ENCODE measurements at places on chromosomes 12 and 14.
A peak's percentile ranks its signal among the peaks of the same experiment; 100 is the strongest.

DNA sequence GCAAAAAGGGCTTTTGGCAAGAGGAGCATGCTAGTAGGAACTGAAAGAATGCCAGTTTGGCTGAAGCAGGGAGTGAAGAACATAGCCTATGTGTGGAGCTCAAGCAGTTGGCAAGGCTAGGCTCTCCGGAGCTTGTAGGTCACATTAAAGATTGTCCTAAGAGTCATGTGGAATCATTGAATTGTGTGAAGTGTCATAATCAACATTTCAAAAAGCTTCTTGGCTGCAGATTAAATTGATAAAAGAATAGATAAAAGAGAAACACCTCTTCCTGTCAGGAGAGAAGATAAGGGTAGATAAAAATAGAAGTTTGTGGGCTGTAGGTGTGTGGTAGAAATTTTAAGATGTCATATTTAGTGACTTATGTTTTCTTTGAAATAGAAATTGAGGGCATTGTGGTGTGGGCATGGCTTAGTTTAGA lies 36.1 kb downstream of the CPSF6 start:
- peak; percentile 73 for DNase-seq

- DNase-seq = no peak
These were observed 729.7 kb downstream of the BCL11B start for GRCh38 chr14:98542316-98542715.

GRCh38 chr14:32225378-32225920 lies 22.4 kb upstream of the RNU6-8 start:
- DNase-seq = no peak

- DNase-seq = peak; percentile 33
These were observed 35.7 kb downstream of the MRPL42 start for GRCh38 chr12:93502802-93503623.

- no peak for DNase-seq
These were observed 45.1 kb upstream of the PNMA1 start for GRCh38 chr14:73759183-73759713.

- no peak for DNase-seq
These were observed 148.1 kb upstream of the CRY1 start for GRCh38 chr12:107241411-107241810.

- DNase-seq = peak; percentile 92
These were observed 10.7 kb downstream of the CREBL2 start for GRCh38 chr12:12622418-12622817.

- DNase-seq = no peak
These were observed 103.1 kb downstream of the ESR2 start for GRCh38 chr14:64190974-64191502.

- DNase-seq = no peak
These were observed 87.4 kb downstream of the LRRK2 start for GRCh38 chr12:40312196-40312595.

DNA sequence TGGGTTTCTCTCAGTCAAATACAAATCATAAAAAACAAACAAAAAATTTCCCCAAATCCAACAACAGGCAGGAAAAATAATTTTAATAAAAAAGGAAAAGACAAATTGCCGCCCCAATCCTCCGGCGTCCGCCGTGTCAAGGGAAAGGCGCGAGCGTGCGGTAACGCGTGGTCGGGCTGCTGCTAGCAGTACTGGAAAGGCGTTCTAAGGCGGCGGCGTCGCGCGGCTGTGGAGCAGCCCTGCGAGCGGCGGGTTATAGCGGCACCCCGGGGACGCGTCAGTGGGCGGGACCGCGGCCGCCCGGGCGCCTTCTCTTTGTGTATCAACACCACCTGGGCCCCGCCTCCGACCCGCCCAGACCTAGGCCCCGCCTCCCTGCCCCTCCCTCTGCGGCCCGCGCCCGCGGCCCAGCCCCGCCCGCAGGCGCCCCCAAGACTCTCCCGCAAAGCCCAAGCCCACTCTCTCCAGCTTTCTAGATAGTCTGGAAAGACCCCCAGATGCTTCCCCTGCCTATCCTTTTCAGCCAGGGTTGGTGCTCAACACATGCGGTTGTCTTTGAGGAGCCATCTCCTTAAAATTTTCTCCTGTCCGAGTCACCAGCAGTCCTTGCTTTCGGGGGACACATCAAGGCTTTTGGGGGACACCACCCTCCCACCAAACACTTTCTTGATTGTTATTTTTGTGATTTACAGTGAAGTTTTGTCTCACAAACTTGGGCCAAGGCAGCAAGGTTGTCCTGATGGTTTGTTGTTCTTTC lies at the start of gene SLC38A2:
SLC38A2 (minus strand) TSS at position 230 of the 757 bp plus-strand sequence. CDS start 1,480 bp downstream, outside the sequence.
- DNase-seq = peak; percentile 87

GRCh38 chr12:123996581-123996980 lies 23.6 kb downstream of the ZNF664 start:
- DNase-seq = no peak

DNA sequence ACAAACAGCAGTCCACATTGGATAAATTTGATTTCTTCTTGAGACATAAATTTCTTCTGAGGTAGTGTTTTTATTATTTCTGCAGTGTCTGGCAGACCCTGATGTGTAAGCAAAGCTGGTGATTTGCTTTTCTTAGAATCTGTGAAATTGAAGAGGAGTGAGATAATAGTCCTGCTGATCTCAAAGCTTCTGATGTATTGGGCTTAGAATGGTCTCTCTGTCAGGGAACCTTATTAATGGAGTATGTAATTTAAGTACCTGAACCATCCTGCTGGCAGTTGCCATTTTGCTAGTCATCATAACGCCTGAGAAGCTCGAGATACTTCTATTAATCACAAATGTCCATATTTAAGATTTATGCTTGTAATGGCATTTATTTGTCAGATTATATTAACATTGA lies 464.5 kb upstream of the PRICKLE1 start:
- DNase-seq = no peak

DNA sequence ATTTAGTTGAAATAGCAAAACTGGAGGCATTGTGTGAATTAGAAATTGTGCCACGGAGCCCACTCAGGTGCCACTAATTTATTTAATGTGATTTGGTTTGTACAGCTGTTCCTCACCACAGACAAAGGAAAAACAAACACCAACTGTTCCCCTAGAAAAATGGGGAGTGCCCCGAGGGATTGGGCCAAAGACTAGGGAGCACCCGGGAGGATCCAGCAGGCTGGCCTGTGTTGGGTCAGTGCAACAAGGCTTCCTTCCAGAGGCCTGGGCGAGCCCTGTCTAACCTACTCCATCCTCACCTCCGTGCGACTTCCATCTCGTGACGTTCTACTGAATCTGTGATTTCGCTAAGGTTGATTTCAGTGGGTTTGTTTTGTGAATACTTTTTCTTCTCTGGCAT lies 206.2 kb downstream of the CHST11 start:
- no peak for DNase-seq

- DNase-seq = no peak
These were observed 266.3 kb upstream of the PRKD1 start for GRCh38 chr14:30193845-30194501.

DNA sequence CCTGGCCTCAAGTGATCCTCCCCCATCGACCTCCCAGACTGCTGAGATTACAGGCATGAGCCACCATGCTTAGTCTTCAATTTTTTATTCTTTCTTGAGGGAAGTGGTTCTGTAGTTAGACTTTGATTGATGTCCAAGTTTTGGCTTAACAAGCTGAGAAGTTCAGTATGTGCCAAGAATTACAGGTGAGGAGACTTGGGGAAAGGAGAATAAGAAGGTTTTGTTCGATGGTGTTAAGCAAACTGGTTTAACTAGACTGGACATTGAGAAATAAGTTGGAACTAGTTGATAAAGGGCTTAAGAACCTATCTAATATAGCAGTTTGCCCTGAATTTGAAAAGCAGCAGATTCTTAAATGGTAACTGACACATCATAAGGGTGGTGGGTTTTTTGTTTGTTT lies 32.6 kb upstream of the PLEKHD1 start:
- no peak for DNase-seq

DNA sequence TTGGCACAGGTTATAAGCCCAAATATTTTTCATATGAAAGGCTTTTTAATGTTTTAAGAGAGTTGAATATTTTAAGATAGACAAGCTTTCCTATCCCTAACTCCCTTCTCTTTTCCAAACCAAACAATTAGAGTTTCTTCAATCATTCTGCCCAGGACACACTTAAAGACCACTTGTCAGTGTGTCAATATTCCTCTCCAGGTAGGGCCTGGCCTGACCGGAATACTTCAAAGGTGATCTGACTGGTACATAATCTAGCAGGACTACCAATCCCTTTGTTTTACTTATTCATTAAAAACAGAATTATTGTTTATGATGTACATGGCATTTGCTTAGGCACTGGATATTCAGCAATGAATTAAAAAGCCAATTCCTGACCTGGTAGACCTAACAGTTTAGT lies 24.2 kb upstream of the SNRPF start:
- DNase-seq = no peak

Data from Jurkat, Clone E6-1 (cell line).